ENCODE measurements at places on chromosomes 12 and 14.
A peak's percentile ranks its signal among the peaks of the same experiment; 100 is the strongest.

GRCh38 chr12:65878540-65878939 lies 54.3 kb downstream of the HMGA2 start:
- DNase-seq, result no peak

DNA sequence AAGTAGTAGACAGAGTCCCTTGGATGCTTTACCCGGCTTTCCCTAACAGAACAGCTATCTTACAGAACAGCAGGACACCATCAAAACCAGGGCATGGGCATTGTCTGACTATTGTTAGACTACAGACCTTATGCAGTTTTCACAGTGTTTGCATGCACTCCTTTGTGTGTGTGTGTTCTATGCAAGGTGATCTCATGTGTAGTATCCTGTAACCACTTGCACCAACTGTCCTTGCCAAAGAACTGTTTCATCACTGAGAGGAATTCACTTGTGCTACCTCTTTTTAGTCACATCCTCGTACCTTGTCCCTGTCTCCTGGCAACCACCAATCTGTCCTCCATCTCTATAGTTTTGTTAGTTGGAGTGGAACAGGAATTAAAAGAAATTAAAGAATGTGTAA lies 183.6 kb upstream of the PZP start:
- DNase-seq, result no peak

DNA sequence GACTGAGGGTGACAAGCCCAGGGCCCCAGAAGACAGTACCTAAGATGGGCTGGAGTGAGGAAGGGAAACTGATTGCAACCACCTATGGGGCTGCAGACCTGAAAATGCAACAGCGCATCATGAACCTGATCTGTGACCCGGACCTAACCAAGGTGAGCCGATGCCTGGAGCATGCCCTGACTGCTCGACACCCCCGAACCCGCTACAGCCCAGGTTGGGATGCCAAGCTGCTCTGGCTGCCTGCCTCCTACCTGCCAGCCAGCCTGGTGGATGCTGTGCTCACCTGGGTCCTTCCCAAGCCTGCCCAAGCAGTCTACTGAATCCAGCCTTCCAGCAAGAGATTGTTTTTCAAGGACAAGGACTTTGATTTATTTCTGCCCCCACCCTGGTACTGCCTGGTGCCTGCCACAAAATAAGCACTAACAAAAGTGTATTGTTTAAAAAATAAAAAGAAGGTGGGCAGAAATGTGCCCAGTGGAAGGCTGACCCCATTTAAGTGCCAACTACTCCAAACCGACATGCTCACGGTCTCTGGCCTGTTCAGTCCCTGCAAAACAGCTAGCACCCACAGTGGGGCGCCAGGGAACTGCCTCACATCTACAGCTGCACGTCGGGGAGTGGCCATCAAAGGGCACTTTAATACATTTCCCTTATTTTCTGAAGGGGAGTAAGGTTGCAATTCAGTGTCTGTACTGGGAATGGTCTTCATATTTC lies 4.2 kb downstream of the RDH5 start:
- peak; percentile 67 for DNase-seq

- DNase-seq, result no peak
These were observed 59.1 kb downstream of the LRP6 start for GRCh38 chr12:12207746-12208145.

- DNase-seq, result no peak
These were observed 98.9 kb downstream of the PRKCH start for GRCh38 chr14:61420326-61420725.

GRCh38 chr12:107461222-107461975 lies 224.2 kb upstream of the PWP1 start:
- DNase-seq, result no peak

DNA sequence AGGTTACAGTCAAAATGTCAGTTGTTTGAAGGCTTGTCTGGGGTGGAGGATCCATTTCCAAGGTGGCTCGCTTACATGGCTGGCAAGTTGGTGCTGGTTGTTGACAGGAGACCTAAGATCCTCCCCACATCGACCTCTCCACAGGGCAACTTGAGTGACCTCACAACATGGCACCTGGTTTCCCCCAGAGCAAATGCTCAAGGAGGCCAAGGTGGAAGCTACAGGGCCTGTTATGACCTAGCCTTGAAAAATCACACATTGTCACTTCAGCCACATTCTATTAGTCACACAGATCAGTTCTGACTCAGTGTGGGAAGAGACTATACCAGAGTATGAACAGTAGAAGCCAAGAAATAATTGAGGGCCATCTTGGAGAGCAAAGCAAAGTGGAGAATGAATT lies 11.3 kb upstream of the GNG2 start:
- DNase-seq, result peak; percentile 33

DNA sequence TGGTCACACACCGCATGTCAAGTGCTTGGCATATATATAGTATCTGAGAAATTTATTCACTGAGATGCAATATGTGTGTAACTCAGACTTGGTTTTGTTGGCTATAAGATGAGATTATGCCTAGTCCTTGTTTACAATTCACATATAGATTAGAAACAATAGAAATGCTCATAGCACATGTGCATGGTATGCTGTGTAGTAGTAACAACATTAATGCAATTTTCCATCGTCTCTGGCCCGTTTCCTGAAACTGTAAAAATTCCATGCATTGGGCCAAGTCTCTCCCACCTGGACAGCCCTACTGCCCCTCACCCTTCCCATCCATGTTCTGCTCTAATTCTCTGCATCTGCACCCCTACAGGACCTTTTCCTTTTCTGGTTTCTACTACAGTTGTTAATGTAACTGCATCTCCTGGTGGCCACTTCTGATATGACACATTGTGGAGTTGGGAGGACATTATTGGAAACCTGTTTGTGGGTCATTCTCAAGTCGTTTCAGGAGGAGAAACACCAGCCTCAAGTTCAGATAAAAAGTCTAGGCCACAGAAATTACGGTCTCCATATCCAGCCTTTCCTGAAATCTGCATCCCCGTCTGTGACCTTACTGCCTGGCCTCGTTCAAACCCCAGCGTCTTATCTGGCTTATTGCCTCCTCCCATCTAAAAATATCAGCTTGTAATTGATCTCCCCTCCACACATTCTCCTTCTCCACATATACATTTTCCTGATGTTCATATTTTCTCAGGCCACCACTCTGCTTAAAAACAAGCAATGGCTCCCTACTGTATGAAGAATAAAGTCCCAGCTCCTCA lies 37.5 kb downstream of the EMP1 start:
- no peak for DNase-seq

- peak; percentile 39 for DNase-seq
These were observed 481 bp downstream of the MAX start for GRCh38 chr14:65101631-65102440.

- DNase-seq, result no peak
These were observed 34.1 kb downstream of the CHST11 start for GRCh38 chr12:104490850-104491249.

DNA sequence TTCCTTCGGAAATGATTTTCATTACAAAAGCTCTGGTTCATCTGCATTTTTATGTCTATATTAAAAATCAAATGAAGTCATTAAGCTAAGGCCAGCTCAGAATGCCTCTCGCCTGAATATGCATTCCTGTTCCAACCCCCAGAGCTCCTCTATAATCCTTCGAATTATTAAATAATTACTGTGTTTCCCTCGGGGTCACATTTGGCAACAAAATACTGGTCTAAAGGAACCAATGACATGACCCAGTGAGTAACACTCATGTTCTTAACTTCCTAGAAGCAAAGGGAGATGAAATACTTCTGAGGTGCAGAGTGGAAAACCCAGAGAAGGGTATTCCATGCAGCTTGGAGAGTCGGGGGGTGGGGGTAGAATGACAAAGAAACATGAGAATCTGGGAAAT lies 68.3 kb downstream of the FOXN3 start:
- DNase-seq, result no peak

DNA sequence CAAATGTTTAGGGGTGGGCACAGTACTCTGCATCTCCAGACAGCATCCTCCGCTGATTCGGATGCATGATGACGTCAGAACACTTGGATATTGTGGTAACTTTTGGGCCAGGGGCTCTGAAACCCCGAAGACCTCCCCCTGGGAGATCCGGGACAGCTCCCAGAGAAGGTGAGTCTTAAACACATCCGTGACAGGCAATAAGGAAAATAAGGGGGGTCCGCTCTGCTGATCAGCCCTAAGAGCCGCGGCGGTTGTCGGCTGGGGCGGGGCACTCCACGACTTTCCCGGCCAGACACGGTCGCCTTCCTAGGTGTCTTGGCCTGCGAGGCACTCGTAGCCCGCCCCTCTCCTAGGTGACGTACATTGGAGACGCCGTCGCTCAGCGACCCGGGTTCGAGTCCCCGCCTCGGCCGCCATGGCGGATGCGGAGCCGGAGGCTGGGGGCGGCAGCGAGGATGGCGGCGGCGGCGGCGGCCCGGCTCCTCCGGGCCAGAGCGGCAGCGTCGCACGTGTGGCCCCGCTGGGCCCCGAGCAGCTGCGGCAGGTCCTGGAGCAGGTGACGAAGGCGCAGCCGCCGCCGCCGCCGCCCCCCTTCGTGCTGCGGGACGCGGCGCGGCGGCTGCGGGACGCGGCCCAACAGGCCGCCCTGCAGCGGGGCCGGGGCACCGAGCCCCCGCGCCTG lies at the start of gene ZNF839:
Gene ZNF839, plus strand, starts transcription at position 396 of the 682 bp plus-strand sequence. Its CDS starts 20 bp downstream, at position 416.
- DNase-seq, result peak; percentile 92

DNA sequence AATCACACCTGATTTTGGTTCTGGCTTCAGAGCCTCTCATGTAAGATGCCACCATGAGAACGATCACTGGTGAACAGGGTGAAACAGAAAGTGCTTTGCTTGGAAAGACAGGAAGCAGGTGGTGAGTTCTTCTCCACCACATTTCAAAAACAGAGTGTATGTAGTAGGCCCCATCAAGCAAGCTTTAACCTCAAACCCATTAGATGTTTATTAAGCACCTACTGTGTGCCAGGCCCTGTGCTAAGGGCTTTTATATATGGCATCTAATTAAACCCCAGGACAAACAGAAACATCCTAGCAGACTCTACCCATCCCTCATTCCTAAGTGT lies 47.8 kb upstream of the MED13L start:
- peak; percentile 22 for DNase-seq
